ENCODE measurements at places on chromosomes 5 and 9. TPM values are rescaled to one million over a fixed set of nuclear protein-coding genes. Genes with fewer than 3 reads are reported as not detected.

GRCh38 chr5:29899583-29899982 is 1293.9 kb upstream of the CDH6 start:
- no peak overlapping the region for H3K4me3 ChIP-seq
- no peak for DNase-seq
- H3K4me1 ChIP-seq: no peaks in the 10 kb centered on the region
- no peaks in the 10 kb centered on the region for H3K27me3 ChIP-seq
- no peaks in the 10 kb centered on the region for H3K36me3 ChIP-seq

DNA sequence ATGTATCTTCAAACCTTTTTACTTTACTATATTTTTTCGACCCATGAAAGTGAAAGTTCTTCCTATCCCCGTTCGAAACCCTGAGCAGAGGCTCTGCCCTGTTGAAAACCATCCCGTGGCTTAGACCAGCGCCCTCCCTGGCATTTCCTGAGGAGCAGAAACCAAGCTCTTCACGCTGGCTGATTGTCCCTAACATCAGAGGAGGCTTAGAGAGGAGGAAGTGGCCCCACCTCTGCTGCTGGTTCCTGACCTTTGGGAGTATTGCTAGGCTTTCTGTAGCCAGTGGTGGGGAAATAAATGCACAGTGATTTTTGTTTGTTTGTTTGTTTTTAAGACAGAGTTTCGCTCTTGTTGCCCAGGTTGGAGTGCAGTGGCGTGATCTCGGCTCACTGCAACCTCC is 4.2 kb upstream of the PTGES start:
- H3K4me1 ChIP-seq: no peaks in the 10 kb centered on the region
- H3K27me3 ChIP-seq: no peaks in the 10 kb centered on the region
- DNase-seq: no peak
- H3K27ac ChIP-seq: no peak overlapping the region
- no peak overlapping the region for H3K4me3 ChIP-seq

- H3K4me1 ChIP-seq: peaks cover 34% of the 10 kb centered on the region
- no peak overlapping the region for H3K27ac ChIP-seq
- H3K27me3 ChIP-seq: no peaks in the 10 kb centered on the region
- no peak overlapping the region for H3K4me3 ChIP-seq
- H3K36me3 ChIP-seq: no peaks in the 10 kb centered on the region
Observed at GRCh38 chr9:15298362-15298761, 8.7 kb downstream of the TTC39B start.

DNA sequence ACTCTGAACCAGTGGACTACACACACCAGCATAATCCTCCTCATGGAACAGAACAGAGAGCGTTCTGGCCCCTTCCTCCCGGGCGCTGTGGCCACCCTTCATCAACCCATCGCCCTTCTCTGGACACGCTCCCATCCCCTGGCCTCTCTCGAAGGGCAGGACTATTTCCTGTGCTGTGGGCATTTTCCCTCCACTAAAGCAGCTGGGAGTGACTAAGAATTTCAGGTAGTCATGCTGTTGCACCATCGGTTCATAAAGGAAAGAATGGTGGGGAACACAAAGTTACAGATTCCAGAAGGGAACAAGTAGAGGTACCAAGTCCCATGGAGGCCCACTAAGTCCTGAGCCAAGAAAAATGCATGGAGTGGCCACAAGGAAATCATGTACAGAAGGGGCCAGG is 68.6 kb downstream of the EPB41L4B start:
- H3K36me3 ChIP-seq: no peaks in the 10 kb centered on the region
- DNase-seq: no peak
- no peaks in the 10 kb centered on the region for H3K27me3 ChIP-seq
- no peak overlapping the region for H3K27ac ChIP-seq
- H3K4me3 ChIP-seq: no peak overlapping the region
- H3K4me1 ChIP-seq: no peaks in the 10 kb centered on the region

DNA sequence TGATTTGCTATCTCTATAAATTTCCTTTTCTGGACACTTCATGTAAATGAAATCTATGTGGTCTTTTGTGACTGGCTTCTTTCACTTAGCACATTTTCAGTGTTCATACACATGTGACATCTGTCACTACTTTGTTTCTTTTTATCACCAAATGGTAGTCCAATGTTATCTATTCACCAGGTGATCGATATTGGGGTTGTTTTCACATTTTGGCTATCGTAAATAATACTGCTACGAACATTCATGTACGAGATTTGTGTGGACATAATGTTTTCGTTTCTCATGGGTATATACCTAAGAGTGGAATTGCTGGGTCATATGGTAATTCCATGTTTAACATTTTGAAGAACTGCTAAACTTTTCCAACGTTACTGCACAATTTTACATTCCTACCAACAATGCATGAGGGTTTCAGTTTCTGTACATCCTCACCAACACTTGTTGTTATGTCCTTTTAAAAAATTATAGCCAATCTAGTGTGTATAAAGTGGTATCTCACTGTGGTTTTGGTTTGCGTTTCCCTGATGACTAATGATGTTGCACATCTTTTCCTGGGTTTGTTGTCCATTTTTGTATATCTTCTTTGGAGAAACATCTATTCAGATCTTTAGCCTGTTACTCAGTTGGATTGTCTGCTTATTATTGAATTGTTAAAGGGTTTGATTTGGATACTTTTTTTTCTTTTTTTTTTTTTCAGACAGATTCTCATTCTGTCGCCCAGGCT is 263.0 kb downstream of the PDZD2 start:
- DNase-seq: no peak
- H3K4me3 ChIP-seq: no peak overlapping the region
- H3K4me1 ChIP-seq: no peaks in the 10 kb centered on the region

PCDHA9 gene
- 0.01 TPM for polyA plus RNA-seq
